ENCODE measurements at places on chromosomes 11 and 22.
A peak's percentile ranks its signal among the peaks of the same experiment; 100 is the strongest.

DNA sequence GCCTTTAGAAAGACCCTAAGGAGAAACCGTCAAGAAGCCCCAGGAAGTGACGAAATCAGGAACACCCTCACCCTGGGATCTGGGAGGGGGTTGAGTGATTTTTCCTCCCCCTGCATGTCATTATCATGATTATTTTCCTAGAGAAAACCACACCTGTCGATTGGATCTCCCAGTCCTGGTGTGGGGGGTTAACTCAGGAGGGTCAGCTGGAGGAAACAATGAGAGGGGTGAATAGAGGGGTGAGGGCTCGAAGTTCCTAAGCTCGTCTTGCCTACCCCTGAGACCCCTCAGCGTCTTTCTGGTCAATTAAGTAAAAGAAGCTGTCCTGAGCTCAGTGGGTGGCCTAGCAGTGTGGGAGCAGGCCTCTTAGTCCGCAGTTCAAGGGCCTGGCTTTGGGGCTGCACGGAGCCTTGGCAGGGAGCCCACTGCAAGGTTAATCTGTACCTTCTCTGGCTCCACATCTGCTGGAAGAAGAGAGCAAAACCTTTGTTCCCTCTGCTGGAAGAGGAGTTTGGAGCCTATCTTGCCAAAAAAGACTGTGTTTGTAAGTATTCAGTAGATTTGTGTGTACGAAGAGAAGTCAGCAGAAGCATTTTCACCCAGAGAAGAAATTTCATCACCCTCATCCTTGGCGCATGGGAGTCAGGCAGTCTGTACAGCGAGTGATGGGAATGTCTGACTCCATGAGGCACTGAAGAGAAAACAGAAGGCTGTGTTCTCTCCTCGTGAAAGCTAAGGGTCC is 34.2 kb upstream of the FTH1 start:
- DNase-seq, result no peak

GRCh38 chr11:130480711-130481140 is 32.3 kb downstream of the ADAMTS15 start:
- no peak for DNase-seq

DNA sequence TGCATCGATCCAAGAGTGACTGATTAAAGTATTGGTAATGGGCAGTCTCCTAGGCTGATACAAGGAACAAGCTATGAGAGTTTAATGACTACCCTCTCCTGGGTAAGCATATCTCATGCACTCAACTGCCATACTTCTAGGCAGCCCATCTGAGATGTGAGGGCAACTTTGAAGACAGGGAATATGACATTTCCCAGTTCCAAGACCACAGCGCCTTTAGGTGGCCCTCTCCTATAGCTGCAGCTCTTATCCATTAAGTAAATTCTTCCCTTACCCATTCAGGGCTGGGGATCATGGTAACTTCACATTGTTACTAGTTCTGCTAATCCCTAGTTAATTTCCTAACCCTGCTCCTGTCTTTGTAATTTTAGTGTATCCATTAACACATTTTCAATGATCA is 157.3 kb upstream of the CTSC start:
- no peak for DNase-seq

DNA sequence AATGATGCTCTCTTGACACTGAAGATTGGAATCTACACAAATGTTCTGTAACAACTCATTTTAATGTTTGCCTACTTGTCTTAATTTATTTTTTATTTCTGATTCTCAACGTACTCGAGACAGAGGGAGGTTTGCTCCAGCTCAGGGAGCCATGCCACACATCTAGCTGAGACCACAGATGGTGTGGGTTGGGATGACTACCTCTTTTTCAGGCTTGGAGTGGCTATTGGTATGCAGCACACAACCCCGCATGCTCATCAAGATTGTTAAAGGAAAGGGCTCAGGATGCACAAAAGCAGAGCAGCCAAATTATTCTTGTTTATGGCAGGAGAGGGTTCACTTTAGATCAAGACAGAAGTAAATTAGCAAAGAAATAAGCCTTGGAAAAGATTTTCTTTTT is 424.5 kb downstream of the OPCML start:
- no peak for DNase-seq

GRCh38 chr11:55697817-55698216 is 35.8 kb downstream of the OR4C6 start:
- DNase-seq, result no peak

DNA sequence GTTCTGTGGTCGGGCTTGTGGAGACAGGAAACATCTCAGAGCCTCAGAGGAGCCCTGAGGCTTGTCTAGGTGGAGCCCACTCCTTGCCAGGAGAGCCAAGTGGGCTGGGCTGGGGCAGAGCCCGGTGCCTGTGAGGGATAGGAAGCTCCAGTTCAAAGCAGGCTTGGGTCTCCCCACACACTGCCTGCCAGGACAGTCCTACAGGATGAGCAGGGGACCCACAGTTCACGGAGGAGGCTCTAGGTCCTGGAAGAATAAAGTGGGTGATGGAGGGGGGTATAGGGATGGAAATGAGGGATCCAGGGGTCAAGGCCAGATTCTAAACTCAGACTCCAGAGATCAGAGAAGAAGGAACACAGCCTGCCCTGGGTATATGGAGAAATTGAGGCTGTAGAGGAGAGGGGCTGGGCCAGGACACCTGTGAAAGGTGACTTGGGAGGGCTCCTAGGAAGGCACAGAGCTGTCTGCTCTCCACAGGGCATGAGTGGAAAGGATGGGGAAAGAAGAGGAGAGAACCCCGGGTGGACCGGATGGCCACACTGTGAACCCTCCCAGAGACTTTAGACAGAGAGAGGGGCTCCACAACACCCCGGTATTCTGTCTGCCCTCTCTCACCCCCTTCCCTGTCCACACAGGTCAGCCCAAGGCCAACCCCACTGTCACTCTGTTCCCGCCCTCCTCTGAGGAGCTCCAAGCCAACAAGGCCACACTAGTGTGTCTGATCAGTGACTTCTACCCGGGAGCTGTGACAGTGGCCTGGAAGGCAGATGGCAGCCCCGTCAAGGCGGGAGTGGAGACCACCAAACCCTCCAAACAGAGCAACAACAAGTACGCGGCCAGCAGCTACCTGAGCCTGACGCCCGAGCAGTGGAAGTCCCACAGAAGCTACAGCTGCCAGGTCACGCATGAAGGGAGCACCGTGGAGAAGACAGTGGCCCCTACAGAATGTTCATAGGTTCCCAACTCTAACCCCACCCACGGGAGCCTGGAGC is 7.4 kb downstream of the IGLL5 start:
- DNase-seq, result peak; percentile 73

DNA sequence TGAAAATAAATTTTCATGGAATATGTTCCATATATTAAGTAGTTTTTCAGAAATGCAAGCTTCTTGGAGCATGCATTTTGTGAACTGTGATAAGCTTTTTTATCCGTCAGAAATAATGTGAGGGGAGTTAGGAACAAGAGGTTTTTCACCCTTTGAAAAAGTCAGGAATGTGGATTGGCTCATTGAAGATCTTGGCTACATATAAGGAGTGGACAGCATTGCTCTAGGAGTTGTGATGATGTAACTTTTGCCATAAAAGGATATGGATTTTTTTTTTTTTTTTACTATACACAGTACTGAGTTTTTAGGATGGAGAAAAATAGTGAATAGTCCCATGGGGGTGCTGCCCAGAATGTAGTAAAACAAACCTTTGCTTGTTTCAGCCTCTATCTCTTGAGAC is 180.2 kb downstream of the NAV2 start:
- no peak for DNase-seq

DNA sequence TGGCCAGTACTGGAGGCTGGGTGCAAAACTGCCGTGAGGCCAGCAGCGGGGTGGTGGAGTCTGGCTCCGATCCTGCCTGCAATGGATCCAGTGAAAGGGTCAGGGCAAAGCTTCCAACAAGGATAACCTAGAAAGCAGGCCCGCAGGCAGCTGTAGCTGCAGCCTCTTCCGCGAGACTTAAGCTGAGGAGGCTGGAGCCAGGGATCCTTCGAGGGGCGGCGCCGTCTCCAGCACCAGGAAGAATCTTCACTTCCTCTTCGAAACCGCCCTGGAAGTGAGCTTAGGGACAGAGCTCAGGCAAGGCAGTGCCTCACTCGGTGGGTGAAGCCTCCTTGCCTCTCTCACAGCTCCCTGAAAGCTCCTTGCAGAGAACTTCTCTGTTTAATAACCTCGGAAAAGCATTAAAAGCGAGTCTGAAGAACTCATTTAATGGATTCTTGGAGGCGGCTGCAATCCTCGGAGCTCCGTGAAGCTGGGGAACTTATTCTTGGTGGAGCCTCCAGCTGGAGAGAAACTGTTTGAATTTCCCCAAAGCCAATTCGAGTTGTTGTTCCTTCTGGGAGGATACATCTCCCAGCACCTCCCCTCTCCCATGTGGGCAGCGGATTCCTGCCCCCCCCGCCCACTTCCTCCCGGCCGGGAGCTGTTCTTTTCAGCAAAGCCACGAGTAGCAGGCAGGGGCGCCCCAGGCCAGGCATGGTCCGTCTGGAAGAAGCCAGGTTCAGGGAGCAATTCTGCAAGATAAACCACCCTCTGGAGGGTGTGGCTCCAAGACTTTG is 169.9 kb downstream of the CTTN start:
- peak; percentile 86 for DNase-seq

DNA sequence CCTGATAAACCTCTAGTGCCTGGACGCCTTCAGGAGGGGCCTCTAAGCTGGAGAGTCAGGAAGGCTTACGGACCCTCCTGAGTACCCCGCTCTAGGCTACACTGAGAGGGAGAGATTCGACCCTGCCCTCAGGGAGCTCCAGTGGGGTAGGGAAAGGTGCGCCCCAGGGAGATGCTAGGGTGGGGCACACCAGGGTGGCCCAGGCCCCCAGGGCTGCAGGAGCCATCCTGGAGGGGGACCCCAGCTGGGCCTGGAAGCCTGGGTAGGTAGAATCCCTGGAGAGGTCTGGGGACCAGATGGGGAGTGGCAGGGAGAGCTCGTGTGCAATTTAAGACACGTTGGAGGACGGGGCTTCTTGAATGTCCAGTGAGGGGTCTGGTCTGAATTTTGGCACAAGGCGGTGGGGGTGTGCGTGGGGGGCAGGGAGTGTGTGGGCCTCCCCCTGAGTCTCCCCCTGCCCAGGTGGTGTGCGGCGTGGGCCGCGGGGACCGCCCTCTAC is 4.7 kb downstream of the CARNS1 start:
- no peak for DNase-seq

- no peak for DNase-seq
These were observed 22.6 kb downstream of the MRGPRD start for GRCh38 chr11:68958211-68958610.

DNA sequence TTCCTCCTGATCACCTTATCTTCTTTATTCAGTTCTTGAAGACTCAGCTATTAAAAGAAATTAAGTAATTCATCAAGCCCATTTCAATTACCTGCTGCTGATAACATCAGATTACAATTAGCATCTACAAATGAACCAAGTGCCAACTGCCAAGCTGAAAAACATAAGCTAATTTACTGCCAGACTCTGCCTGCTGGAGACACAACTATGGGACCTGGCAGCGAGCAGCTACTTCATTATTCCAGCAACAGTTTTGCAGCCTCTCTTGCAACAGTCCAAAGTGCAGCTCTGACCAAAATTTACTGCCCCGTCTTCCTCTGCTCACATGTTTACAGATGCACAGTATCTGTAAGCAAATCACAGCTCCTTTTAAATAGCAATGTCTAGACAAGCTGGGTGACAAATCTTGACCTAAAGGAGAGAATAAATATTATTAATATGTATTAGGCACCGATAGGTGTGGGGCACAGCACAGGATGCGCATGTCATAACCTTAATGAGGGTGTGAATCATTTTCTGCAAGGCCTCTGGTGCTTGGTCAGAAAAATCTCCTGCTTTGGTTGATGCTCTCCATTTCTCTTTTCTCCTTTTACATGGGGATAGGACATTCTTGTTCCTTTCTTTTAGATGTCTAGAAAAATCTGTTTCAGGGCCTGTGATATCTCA is 232.2 kb upstream of the PITPNB start:
- DNase-seq, result no peak

- no peak for DNase-seq
These were observed 63.0 kb downstream of the PPFIBP2 start for GRCh38 chr11:7576726-7577290.

DNA sequence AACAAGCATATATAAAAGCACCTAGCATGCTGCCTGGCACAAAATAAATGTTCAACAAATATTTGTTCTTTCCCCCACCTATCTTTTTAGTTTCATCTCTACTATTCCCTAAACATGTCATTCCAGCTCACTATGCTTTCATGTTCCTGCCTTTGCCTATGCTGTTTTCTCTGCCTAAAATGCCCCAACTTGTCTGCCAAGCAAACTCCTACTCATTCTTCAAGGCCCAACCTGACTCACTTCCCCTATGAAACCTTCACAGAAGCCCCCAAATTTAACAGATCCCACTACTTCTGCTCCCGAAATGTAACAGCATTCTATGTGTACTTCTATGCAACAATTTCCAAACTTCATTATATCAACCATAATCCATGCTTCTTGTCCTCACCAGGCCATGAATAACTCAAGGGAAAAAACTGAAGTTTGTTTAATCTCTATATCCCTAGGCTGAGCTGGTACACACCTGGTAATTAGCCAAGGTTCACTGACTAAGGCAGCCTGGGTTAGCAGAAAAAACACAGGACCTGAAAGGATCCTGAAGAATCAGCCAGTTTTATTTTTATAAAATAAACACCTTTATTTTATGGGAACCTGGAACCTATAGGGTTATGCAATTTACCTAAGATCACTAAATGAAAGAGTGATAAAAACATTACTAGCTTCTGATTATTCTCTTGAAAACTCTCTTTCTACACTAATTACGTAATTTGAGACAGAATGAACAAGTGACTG is 72.2 kb downstream of the PAK1 start:
- DNase-seq, result no peak

GRCh38 chr11:109033627-109034338 is 368.9 kb downstream of the DDX10 start:
- no peak for DNase-seq

- DNase-seq, result peak; percentile 69
These were observed 8.5 kb upstream of the CYTH4 start for GRCh38 chr22:37273846-37274225.

DNA sequence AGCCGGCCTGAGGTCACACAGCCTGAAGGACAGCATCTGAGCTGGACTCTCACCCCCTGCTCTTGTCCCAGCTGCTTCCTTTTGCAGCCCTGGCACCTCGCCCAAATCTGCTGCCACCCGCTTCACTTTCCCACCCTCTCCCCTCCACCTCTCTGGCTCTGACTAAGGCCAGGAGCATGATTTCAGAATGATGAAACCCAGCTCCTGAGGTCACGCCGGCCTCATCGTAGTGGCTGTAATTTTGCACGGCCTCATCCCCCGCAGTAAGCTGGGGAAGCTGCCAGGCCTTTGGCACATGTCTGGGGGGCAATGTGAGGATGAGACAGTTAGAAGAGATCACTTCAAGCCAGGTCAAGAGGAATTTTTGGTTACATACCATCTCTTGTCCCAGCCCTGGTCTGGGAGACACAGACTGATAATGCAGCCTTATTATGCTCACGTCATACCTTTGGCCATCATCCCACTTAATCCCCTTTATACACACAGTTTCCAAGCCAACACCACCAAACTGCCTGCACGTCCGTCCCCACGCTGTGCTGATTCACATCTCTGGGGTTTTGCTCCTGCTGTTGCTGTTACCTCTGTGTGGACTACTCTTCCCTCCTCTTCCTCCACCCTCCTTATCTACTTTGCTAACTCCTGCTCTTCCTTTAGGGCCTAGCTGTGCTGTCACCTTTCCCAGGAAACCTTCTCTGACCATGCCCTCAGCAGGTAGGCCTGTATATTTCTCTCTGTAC is 58.1 kb downstream of the CHRDL2 start:
- peak; percentile 92 for DNase-seq
